ENCODE measurements at places on chromosomes 2 and 18.

GRCh38 chr2:10957391-10957790, 45.7 kb downstream of the KCNF1 start:
- no peak for DNase-seq

GRCh38 chr18:13584825-13585224, 141.5 kb downstream of the FAM210A start:
- no peak for DNase-seq

- DNase-seq = no peak
Measured at GRCh38 chr2:231549446-231550239, 19.4 kb upstream of the NMUR1 start.

DNA sequence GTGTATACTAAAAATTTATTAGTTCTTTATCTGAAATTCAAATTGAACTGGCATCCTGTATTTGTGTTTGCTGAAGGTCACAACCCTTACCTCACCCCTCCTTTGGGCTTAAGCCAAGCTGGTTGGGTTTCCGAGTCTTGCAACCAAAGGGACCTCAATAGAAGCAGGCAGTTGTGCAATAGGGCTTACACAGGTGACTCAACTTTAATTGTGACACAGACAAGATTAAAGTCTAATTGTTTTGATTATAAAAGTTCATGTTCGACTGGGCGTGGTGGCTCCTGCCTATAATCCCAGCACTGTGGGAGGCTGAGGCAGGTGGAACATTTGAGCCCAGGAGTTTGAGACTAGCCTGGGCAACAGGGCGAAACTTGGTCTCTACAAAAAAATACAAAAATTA, 71.5 kb downstream of the RAB31 start:
- DNase-seq = peak; percentile 65

GRCh38 chr2:182952741-182953450, 85.4 kb downstream of the NCKAP1 start:
- DNase-seq = no peak

DNA sequence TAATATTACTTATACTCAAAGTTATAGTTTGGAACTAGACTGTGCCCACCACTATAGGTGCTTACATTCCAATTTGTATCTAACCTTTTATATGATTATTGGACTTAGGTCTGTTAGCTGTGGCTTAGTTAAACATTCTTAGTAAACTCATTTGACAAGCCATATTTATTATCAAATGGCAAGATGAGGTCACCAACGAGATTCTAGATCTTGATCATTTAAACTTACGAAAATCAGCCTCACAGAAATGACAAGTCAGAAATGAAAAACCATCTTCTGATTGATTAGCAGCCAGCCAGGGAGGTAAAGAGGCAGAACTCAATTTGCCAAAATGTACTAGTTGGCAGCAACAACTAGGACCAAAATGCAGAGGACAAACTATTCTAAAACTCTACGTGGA, 100.4 kb upstream of the STK17B start:
- no peak for DNase-seq

- DNase-seq = peak; percentile 18
Measured at GRCh38 chr18:23784832-23785245, 95.6 kb downstream of the LAMA3 start.

- DNase-seq = no peak
Measured at GRCh38 chr2:215879977-215880940, 133.1 kb downstream of the MREG start.

DNA sequence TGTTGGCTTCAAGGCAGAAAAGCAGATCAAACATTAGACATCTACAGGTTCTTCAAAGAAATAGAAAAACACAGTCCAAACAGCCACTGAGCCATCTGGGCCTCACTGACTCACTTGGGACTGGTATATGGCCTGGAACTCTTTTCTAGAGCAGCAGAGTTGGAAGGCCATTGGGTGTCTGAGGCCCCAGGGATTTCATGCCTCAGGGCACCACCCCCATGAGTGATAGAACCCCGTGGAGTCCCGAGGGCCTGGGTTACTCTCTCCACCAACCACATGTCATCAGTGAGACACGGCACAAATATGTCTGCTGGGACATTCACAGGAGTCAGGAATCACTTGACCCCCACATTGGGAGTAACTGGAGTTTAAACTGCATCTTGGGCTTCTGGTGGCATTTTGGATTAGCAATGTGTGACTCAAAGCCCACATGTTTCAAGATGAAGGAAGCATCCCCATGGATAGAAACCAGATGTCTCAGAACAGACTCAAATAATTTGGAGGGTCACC, 44.0 kb downstream of the CAPN13 start:
- no peak for DNase-seq

DNA sequence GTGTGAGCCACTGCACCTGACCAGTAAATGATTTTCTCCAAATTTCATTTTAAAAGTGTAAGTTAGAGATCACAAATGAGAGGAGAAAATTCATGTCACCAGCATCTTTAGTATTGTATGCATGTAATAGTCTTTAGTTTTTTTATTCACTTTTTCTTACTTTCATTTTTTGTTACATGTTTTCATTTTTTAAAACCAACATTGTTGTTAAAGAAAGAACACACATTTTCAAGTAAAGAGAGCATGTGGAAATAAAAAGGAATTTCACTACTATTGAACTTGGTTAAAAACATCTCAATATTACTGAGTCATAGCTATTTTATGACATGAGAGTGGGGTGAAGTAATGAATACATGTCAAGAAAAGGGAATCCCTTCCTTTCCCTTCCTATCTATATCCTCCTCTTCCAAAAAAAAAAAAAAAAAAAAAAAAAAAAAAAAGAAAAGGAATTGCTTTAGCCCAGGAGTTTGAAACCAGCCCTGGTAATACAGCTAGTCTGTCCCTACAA, 29.1 kb upstream of the PMAIP1 start:
- no peak for DNase-seq

DNA sequence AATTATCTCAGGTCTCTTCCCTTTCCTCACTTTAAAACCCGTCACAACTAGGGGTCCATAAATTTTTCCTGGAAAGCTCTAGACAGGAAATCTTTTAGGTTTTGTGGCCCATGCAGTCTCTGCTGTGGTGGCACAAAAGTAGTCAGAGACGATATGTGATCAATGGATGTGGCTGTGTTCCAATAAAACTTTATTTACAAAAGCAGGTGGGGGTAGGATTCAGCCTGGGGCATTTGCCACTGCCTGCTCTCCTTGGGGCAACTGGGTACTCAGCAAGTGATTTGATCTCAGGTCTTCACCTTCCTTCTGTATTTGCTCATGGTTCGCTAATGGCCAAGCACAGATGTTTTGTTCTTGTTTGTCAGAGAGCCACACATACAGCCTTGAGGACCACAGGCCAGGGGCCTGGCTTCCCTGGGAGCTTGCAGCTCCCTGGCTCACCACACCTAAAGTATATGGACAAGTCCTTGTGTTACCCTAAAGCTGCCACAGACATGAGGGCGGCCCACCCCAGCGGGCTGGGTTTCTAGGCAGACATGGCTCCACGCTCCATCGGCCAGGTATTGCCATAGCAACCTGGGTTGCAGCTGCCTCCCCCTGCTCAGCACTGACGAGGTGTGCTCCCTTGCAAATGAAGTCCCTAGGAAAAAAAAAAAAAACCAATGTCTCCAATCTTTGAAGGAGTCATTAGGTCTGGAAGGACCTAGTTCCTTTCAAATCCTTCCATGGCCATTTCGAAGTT, 89.7 kb upstream of the YWHAQ start:
- DNase-seq = no peak

Measured in Calu3 (cell line).